ENCODE measurements at places on chromosomes 4 and X.

- DNase-seq: no peak
These were observed 297.6 kb upstream of the STS start for GRCh38 chrX:6849716-6850414.

- no peak for DNase-seq
These were observed 824.0 kb downstream of the RAPGEF2 start for GRCh38 chr4:159926871-159927270.

DNA sequence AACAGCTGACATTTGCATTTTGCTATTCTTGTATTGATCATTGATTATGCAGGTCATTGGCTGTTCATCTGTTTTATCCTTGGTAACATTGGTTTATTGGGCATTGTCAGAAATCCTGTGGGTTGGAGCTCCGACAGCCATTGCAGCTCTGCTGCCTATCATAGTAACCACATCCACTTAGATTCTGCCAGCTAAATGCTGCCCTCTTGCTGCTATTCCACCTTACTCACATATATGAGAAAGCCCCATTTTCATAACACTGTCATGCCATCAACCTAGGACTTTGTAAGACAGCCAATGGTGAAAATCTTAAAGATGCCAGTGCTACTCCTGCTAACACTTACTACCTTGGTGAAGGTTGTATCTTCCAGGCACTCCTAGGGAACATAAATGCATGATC lies 187.3 kb upstream of the CXCL13 start:
- no peak for DNase-seq

DNA sequence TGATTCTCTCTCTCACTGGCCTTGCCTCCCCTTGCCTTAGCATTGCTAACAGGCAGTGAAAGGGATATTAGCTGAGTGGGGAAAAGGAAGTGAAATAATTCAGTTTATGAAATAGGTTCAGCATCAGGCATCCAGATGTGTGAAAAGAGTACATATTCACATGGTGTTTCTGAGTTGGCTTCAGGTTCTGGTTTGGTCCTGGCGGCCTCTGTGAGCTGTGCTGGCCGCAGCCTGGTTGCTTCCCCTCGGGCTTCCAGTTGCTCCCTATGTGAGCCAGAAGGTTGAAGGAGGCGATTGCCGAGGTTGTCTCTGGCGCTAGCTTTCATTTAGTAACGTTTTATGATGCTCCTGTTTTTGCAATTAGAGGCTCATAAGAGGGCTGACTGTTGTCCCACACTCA lies 99.1 kb upstream of the TLR2 start:
- no peak for DNase-seq

DNA sequence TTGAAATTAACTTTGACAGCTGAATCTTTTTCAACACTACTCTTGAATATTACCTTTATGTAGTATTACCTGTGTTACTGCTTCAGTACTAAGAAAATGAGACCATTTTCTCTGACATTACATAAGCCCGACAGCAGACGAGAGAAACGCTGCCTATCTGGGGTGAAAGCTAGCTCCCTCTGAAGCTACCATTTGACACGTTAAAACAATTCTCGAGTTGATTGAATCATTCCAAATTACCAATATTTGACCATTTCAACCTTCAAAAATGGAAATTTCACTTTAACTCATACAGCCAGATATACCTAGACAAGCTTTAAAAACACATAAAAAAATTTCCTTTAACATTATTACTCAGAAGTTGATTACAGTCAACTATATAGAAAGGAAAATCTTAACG lies 836 bp downstream of the GPM6A start:
- DNase-seq: no peak

DNA sequence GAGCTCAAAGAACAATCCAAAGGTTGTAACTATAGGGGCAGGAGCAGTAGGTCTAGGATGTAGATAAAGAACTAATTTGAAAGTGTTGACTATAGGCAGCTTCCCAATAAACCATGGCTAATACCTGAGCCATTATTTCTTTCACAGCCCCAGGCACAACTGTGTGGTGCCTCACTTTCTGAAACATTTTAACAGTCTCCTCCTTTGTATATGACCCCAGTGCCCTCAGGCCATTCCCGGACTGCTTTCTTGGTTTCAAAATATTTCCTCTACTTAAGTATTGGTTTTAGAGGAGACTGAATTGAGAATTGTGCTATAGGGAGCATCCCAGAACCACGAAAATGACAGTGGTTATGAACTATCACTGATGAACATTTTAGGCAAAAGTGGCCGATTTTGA lies 728.7 kb downstream of the IL1RAPL1 start:
- DNase-seq: no peak

All from stimulated activated CD8-positive, alpha-beta memory T cell treated with anti-CD3 and anti-CD28 coated beads, Interleukin-7, amount 100 ng/mL, for 48 hours (primary cell).